ENCODE measurements at places on chromosomes 1 and 21. TPM values are rescaled to one million over a fixed set of nuclear protein-coding genes. Genes with fewer than 3 reads are reported as not detected.

DNA sequence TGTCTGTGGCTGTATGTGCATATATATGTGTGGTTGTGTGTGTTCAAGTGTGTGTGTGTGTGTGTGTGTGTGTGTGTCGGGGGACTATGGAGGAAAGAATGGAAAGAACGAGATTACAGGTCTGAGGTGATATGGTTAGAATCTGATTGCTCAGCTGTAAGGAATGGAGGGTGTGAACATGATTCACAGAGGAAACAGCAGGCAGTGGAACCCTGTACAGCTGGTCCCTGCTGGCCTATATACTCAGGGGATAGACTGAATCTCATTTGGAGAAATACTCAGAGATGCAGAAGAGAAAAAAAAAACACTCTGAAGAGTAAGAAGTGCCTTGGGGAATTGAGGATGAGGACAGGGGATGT lies 180.1 kb upstream of the ESRRG start:
- no peak for DNase-seq

Gene POU3F1
- total RNA-seq: 6.2 TPM

Gene S100A14
- not detected for total RNA-seq

Gene PPIAL4G
- 0.42 TPM for total RNA-seq

Gene CSF3R
- 0.12 TPM for total RNA-seq

DNA sequence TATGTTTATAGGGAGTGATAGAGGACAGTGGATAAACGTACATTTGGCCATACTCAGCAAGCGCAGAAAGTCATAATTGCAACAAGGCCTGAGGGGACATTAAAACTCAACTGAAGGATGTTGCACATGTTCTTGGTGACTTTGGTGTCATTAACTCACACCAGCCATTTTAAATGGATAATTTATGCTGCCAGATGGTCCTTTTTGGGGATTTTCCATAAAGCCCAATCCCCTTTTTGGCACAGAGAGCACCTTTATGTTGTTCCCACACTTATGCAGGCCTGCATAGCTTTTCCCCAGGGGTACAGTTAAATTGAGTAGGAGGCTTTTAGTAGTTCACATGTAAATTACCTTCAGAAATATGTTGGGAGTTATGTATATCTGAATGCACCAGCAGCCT lies 279.6 kb downstream of the NFIA start:
- DNase-seq: no peak

- DNase-seq: peak; percentile 79
Observed at GRCh38 chr1:206012086-206012859, 9.1 kb upstream of the RAB7B start.

DNA sequence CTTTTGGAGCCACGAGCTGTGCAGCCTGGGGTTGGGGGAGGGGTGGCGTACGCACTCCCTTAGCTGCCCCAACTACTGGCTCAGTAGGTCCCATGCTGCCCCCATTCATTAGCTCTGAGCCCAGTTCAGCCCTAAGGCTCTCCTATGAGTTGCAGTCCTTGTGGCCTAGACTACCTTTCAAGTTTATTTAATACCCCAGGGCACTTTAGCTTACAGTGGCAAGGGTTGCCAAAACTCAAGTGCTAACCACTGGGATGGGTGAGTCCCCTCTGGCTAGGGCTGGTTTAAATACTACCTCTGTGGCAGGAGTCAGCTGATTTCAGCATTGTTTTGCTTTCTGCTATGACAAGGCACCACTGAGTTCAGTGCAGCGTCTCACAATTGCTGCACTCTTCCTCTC lies 118.2 kb downstream of the ODF2L start:
- DNase-seq: no peak
